ENCODE measurements at places on chromosomes 1 and 21. TPM values are rescaled to one million over a fixed set of nuclear protein-coding genes. Genes with fewer than 3 reads are reported as not detected.

Gene PBX1
- polyA plus RNA-seq: 46.6 TPM

Gene PRKAA2
- polyA plus RNA-seq: 4.7 TPM

Gene GPR52
- polyA plus RNA-seq: 0.10 TPM

DNA sequence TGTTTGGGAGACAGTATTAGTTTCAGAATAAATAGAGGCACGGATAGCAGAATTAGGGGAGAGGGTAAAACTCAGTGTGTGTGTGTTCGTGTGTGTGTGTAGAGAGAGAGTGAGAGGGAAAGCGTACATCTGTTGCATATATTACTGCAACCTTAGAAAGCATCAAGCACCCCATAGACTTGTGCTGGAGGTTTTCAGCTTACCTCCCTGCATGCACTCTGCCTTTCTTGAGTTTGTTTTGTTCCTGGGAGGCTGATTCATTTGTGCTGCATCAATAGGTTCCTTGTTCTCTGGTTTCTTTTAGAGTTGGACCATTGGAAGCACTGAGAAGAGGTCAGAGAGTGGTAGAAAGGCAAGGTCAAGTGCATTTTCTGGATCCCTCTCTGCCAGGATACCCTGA lies 104.4 kb upstream of the KCNK1 start:
- no peak for DNase-seq

Gene TNFRSF8
- polyA plus RNA-seq: 0.22 TPM

GRCh38 chr1:225888898-225889601 lies at the start of gene LEFTY1:
TSS of gene LEFTY1 (minus strand) at chr1:225889146. CDS start at chr1:225889066, 80 bp downstream.
- DNase-seq: no peak
